ENCODE measurements at places on chromosomes 12 and 14.
A peak's percentile ranks its signal among the peaks of the same experiment; 100 is the strongest.

- DNase-seq, result no peak
These were observed 91.6 kb upstream of the PTPRQ start for GRCh38 chr12:80352474-80352873.

GRCh38 chr12:47561746-47562145 lies 144.1 kb downstream of the RPAP3 start:
- no peak for DNase-seq

DNA sequence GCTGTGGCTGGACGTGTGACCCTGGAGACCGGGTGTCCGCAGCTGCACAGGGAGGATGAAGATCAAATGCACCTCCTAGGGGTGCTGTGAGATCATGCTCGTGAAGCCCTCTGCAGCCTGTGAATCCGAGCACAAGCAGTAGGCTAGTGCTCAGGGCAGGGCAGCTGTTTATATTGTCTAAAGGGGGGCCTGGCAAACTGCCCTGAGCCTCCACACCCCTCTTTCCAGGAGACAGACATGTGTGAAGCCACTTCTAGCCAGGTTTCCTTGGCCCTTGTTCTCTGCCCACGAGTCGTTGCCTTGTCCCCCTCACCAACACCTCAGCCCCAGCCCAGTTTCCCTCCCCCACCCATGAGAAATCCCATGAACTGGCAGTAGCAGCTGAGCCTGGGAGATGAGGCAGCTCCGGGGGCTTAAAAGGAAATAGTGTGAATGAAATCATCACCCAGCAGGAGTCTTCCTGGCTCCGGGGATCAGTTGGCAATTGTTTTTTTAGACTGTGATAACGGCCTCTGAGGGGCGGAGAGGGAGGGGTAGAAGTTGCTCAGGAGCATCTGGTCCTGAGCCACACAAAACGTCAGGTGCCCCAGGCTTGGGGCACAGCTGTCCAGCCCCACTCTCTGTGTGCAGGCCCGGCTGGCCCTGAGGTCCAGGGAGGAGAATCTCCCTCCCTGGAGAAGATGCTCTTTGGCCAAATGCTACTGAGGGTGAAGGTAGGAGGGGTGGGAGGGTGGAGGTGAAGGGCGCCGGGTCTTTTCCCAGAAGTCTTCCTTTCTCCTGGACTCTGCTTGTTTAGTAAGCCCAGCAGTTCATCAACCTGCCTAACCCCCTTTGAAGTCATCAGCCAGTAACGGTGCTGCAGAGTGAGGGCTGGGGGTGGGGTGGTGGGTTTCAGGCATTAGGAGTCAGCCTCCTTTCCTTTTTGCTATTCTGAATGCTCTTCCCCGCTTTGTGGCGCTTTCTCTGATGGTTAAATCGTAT lies 4.0 kb downstream of the FGF6 start:
- no peak for DNase-seq

DNA sequence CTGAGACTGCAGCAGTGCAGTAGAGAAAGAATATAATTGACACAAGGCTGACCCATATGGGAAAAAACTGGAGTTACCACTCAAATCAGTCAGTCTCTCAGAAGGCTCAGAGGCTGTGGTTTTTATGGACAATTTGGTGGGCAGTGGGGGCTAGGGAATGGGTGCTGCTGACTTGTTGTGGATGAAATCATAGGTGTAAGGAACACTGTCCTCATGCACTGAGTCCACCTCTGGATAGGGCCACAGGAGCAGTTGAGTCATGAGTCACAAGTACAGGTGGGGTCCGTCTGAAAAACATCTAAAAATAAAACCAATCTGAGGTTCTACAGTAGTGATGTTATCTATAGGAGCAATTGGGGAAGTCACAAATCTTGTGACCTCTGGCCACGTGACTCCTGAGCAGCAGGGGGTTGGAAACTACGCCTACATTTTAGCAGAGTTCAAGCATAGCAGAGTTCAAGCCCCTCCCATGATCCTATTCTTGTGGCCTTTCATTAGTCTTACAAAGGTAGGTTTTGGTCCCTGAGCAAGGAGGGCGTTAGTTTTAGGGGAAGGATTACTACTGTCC lies 18.1 kb upstream of the SGPP1 start:
- DNase-seq, result no peak

GRCh38 chr14:34099635-34100034 lies 148.8 kb upstream of the EGLN3 start:
- DNase-seq, result no peak

- DNase-seq, result no peak
These were observed 146.5 kb downstream of the TTC7B start for GRCh38 chr14:90669731-90670130.

DNA sequence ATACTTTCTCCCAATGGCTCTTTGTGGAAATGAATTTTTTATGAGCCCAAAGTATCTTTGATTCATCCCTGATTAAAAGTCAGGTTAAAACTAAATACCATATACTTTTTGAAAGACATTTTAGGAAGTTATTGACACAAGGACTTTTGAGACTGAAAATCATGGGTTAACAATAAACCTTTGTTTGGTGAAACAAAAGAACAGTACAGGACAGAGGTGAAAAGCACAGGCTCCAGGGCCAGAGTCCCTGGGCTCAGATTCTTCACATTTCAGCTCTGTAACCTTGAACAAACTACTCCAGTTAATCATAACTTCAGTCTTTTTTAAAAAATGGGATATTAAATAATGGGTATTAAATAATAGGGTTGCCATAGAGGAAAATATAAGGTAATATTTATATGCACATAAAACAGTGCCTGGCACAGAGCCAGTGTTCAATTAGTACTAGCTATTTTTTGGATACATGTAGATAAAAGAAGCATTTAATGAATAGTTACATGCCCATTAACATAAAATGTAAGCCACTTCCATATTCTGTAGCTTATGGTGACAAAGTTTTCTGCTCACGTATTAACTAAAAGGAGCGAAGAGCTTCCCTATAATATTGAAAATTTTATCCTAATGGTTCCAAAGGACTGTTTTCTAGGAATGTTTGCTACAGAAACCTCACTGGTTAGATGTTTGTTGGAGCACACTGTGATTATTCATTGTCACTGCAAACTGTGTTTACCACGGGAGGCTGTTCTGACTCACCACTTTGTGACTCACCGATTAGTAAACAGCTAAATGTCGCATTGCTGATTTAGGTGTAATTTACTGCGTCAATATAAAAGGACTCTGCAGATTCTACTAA lies 255.4 kb downstream of the DAD1 start:
- DNase-seq, result peak; percentile 31

GRCh38 chr14:106506881-106507305 lies 980.5 kb downstream of the TMEM121 start:
- DNase-seq, result no peak

DNA sequence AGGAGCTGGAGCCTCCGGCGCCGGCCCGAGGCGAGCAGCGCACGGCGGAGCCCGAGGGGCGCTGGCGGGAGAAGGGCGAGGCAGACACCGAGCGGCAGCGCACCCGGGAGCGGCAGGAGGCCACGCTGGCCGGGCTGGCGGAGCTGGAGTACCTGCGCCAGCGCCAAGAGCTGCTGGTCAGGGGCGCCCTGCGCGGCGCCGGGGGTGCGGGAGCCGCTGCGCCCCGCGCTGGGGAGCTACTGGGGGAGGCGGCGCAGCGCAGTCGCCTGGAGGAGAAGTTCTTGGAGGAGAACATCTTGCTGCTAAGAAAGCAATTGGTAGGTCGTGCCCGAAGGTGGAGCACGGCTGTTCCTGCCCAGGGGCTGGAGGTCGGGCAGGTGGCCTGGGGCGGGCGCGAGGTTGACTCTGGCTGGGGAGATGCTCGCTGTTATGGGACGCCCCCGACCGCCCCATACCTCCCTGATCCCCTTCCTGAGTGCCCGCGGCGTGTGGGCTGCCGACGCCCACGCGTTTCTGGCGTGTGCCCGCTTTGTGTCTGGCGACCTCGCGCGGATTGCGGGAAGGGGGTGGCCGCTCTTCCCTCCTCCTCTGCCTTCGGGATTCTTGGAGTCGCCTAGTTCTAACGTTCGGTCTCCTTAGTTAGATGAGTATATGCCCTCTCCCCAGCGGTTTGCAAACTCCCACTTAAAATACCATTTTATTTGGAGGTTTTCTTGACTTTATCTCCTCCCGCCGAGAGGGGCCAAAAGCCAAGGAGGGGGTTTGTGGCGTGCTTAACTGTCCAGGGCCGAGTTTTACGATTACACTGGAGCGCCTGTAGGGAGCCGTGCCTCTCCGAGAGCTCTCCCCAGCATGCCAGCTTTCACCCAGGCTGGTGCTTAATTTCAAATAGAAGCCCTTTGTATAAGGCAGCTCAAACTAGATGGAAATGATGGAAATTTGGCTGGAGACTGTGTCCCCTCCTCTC lies 752 bp downstream of the DACT1 start:
- DNase-seq, result peak; percentile 69
